Brain (organoid and tissue), 16 donors: ENCODE measurements at places on chromosomes 4 and X. TPM values are rescaled to one million over a fixed set of nuclear protein-coding genes. Genes with fewer than 3 reads are reported as not detected.

The ZXDB gene
- polyA plus RNA-seq: 4.0 TPM

The LRRC66 gene
- 0.24 TPM for polyA plus RNA-seq

The SSX2 gene
- not detected for polyA plus RNA-seq

The VCX3A gene
- polyA plus RNA-seq: not detected

The SULT1B1 gene
- polyA plus RNA-seq: 0.27 TPM

The NLRP2B gene
- not detected for polyA plus RNA-seq

The CORIN gene
- polyA plus RNA-seq: not detected

The RASL11B gene
- 9.4 TPM for polyA plus RNA-seq

The C4orf50 gene
- 1.0 TPM for polyA plus RNA-seq

The DTHD1 gene
- 0.12 TPM for polyA plus RNA-seq

The F11 gene
- not detected for polyA plus RNA-seq

The HSFX2 gene
- polyA plus RNA-seq: 1.9 TPM

The CEP135 gene
- polyA plus RNA-seq: 0.44 TPM

The TMSB15B gene
- 21.0 TPM for polyA plus RNA-seq

The PDE6B gene
- 8.7 TPM for polyA plus RNA-seq

The PAGE1 gene
- polyA plus RNA-seq: not detected

The TEX13B gene
- polyA plus RNA-seq: not detected

The CXCL9 gene
- not detected for polyA plus RNA-seq

The CLIC2 gene
- polyA plus RNA-seq: 0.64 TPM

The MAGEB10 gene
- not detected for polyA plus RNA-seq

The NWD2 gene
- 0.20 TPM for polyA plus RNA-seq

The NAA11 gene
- not detected for polyA plus RNA-seq

The MAGEH1 gene
- 32.9 TPM for polyA plus RNA-seq

The DDIT4L gene
- 1.5 TPM for polyA plus RNA-seq

The ACE2 gene
- not detected for polyA plus RNA-seq

The CDKL2 gene
- polyA plus RNA-seq: 1.6 TPM

The ZBTB49 gene
- 3.4 TPM for polyA plus RNA-seq

The H2BW2 gene
- polyA plus RNA-seq: not detected

The ZNF711 gene
- polyA plus RNA-seq: 10.1 TPM

The ANXA3 gene
- 4.4 TPM for polyA plus RNA-seq

The RAB39B gene
- polyA plus RNA-seq: 10.9 TPM

The KCNIP4 gene
- polyA plus RNA-seq: 4.0 TPM
